ENCODE measurements at places on chromosomes 3 and 15.

DNA sequence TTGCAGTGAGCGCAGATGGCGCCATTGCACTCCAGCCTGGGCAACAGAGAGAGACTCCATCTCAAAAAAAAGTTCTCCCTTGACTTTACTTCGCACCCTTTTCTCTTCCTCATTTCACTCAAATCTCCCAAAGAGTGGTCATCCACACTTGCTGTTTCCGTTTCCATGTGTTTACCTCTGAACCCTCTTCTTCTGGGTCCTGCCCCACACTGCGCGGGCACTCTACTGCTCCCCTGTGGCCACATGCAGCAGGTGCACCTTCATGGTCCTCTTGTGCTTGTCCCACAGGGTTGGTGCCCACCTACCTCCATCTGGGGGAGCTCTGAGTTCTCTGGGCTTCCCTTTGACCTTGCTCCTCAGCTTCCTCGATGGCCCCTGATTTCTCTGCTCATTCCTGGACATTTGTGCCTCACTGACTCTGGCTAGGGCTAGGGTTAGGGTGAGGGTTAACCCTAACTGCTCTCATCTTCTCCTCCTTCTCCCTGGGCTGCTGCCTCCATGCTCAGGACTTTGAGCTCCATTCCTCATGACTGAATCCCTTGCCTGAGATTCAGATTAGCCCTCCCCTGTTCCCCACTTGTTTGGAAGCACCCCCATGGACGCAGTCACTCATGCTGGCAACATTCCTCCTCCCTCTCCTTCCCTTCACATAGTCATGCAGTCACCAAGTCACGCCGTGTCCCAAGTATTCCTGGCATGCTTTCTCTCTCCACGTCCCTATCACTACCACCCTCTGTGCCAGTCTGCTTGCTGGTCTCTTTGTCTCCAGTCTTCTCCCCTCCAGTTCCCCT, 26.6 kb upstream of the KY start:
- DNase-seq, result no peak

- DNase-seq, result peak; percentile 24
Measured at GRCh38 chr15:63122002-63122875, 578 bp downstream of the LACTB start.

DNA sequence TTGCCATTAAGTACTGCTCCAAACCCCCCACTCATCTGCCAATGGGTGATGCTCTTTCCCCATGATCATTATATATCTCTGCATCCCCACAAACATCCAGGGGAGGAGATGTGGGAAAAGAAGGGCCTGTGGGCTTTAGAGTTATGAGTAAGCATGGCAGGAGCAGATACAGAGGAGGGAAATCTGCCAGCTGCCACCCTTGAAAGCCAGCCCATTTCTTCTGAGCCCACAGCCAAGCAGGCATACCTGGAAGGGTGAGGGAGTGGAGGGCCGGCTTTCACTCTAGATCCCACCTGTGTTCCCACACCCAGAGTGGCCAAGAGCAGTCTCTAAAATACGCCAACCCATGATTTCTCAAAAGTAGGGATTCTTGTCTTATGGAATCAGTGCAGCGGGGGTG, 1.7 kb upstream of the SLC25A38 start:
- DNase-seq, result no peak

GRCh38 chr3:54874816-54875556, 52.9 kb downstream of the LRTM1 start:
- DNase-seq, result no peak

GRCh38 chr15:63890617-63891016, 56.9 kb upstream of the HERC1 start:
- DNase-seq, result no peak

GRCh38 chr3:37576996-37577395, 284.7 kb upstream of the CTDSPL start:
- DNase-seq, result no peak

DNA sequence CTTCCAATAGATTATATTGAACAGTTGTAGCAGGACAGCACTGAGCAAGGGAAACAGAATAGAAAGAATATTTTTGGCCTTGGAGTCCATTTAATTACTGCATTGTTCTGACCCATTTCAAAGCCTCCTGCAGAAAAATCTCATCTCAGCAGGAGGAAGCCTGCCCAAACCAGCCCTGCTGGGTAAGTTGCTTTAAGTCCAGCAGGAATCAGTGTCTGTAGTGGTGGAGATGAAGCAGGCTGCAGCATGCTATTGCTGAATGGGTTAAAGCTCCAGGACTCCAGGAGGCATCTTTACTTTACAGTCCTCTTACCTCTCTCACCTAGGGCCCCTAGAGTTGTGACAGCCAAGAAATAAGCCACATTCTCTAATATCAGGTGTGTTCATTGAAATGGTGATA, 380.3 kb upstream of the THBS1 start:
- no peak for DNase-seq

DNA sequence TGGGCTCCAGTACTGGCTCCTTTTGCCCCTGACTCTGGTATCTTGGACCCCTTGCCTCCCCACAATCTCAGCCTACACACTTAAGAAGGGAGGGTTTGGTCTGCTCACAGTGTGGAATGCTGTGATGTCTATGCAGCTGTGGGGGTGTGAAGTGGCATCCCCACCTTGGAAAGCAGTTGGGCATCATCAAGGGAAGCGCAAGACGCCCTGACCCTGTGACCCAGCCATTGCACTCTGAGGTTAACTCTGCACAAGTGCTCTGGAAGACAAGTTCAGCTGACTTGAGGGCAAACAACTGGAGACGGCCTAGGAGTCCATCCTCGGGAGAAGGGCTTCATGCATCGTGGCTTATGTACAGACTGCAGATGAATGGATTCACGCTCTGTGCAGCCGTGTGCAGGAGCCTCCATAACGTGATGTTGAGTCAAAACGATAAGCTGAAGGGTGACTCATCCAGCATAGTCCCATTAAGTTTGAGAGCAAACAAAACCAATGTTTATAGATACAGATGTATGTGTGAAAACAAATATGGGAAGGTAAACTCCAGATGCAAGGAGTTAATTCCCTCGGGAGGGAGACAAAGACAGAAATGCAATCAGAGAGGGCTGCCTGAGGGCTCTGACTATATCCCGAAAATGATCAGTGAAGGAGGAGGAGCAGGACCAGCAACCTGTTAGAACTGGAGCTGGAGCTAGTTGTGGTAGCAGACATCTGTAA, 86.8 kb downstream of the LSM3 start:
- no peak for DNase-seq

- DNase-seq, result no peak
Measured at GRCh38 chr3:34185301-34185700, 386.9 kb downstream of the PDCD6IP start.
